Kidney tubule cell (primary cell): ENCODE measurements at places on chromosomes 6 and 20.

DNA sequence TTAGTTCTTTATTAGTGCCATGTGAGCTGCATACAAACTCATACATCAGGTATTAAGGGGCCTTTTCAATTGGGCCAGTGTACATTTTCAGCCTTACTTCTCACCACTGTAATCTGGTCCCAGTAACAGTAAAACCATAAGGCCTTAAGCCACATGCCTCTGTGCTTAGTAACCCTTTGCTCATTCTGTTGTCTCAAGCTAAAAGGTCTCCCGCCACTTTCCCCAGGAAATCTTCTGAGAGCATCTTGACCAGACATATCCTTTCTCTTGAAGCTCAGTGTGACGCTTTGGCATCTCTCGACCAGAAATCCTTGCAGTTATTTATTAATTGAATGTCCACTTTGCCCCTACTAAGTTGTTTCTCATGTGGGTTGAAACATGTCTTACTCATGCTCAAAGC lies 68.0 kb downstream of the CYP39A1 start:
- peak; percentile 63 for DNase-seq

GRCh38 chr6:161547617-161548016 lies 273.8 kb upstream of the AGPAT4 start:
- DNase-seq, result peak; percentile 56

GRCh38 chr6:95949985-95950384 lies 65.8 kb upstream of the FUT9 start:
- no peak for DNase-seq

DNA sequence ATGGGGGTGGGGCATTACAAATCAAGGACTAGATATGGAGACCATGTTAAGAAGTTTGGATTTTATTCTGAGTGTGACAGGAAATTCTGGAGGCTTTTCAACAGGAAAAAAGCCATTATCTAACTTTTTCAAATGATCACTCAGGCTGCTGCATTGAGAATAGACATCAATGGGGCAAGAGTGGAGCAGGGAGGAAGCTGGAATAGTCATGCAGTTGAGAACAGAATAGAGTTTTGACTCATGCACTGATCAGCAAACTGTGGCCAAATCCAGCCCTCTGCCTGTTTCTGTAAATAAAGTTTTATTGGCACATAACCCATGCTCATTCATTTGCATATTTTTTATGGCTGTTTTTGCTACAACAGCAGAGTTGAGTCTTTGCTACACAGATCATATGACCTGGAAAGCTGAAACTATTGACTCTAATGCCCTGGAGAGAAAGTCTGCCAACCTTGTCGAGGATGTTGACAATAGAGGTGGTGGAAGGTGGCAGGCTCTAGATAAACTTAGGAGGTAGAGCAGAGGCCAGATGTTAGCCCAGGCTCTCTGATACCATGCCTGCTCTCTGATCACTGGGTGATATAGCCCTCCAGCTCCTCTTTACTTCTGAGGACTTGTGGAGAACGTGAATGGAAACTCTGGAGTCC lies 441.8 kb downstream of the PTPRT start:
- DNase-seq, result no peak

DNA sequence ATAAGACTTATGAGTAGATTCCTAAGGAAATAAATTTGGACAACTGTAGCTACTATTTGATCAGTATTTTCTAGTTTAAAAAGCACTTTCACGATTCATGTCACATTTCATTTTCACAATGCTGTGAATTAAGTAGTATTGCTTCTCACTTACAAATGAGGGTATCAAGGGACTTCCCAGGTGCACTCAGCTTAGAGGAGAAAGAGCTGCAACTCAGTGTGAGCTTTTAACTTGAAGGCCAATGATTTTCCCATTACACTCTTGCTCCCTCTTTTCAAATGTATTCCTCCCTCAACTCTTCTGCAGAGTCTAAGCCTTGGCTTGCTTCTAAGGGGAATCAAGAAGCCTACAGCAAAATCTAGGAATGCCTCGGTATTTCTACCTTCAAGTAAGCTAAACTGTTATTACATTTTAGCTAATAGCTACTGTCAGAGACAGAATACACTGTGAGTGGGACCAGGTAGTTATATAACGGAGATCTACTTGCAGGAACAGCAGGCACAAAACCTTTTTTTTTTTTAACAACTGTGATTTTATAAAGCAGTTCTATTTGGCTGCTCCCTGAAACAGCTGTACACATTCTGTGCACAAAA lies 339.0 kb downstream of the SYNE1 start:
- DNase-seq, result no peak

- DNase-seq, result peak; percentile 33
Observed at GRCh38 chr6:79048611-79049010, 29.4 kb downstream of the PHIP start.

GRCh38 chr6:44868335-44868668 lies 459.8 kb upstream of the RUNX2 start:
- DNase-seq, result no peak

DNA sequence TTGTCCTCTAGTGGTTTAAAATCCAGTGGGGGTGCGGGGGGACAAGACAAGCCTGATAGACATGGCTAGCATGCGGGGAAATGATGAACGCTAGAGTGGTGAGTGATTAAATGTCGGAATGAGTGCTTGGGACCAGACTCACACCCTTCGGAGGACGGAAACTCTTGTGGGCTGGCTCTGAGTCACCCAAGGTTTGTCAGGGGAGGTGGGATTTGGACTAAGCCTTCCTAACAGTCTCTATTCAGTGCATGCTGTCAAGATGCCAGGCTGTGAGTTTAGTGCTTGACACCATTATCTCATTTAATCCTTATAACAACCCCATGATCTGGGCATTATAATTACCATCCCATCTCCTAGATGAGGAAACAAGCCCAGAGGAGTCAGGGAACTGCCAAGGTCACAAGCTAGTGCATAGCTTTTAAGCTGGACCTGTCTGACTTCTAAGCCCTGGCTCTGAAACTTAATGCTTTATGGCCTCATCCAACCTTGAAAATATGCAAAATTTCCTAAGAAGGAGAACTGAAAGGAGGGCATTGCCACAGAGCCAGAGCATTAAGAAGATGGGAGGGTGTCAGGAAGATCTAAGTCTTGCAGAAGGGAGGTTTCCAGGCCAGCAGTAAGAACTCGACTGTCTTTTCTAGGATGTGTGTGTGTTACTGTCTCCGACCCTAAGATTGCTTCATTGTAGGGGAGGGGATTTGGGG lies 168.7 kb upstream of the LRFN2 start:
- peak; percentile 32 for DNase-seq

DNA sequence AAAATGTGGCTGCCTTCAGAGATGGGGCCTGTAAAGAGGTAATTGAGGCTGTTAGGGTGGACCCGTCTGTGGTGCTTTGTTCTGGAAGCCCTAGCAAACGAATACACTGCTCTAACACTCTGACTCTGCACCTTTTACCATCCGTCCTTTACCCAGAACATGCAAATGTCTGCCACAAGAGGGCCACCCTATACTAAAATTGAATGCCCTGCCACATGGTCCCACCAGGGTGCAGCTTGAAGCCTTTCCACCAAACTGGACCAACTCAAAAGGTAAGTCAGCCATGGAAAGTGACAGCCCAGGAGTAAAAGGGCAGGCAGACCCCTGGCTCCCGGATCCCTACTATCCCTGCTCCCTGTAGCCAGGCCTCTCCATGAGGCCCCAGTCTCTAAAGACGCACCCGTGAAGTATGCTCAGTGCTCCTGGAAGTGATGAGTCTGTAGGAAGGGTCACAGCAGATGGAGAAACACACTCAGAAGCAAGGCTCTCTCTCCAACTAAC lies 5.8 kb upstream of the BFSP1 start:
- peak; percentile 84 for DNase-seq

- DNase-seq, result no peak
Observed at GRCh38 chr6:79373246-79373645, 138.8 kb upstream of the HMGN3 start.

- no peak for DNase-seq
Observed at GRCh38 chr6:56799989-56800388, 154.9 kb upstream of the BEND6 start.
